ENCODE measurements at places on chromosomes 5 and 9.

DNA sequence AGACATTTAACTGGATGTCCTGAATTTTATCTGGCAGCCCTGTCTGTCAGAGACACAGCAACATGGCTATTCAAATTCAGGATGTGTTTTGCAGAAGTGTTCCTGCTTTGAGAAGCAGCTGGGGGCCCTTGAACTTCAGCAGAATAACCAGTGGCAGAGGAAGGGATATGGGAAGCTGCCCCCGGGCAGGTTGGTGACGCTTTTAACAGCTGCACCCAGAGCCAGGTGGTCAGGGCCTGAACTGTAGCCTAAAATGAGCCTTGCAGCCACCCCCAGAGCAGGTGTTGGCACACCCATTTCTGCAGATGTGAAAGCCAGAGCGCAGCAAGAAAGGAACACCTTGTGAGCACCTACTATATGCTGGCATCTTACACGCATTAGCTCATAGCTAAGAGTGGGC lies 128.7 kb upstream of the BOD1 start:
- DNase-seq, result no peak

- no peak for DNase-seq
Observed at GRCh38 chr9:92761686-92762085, 2.9 kb downstream of the BICD2 start.

GRCh38 chr9:125486152-125486508 lies 220.9 kb downstream of the MAPKAP1 start:
- no peak for DNase-seq

DNA sequence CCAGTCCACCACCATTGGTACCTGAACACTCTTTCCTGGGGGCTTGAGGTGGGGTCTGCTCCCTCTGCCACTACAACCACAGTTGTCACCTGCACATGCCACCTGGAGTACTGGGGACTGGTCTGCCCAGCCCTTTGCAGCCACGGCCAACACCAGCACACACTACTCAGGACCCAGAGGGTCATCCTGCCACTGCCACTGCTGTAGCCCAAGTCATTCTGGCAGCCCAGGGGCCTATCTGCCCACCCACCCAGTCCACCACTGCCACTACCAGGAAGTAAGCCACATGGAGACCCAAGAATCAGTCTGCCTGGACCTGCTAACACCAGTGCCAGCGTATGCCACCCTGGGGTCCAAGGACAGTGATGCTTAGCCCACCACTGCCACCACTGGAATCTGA lies 302.4 kb upstream of the TRPC7 start:
- DNase-seq, result no peak

Data from spinal cord (tissue), 10 donors.